ENCODE measurements at places on chromosomes 12 and 14. TPM values are rescaled to one million over a fixed set of nuclear protein-coding genes. Genes with fewer than 3 reads are reported as not detected.
A peak's percentile ranks its signal among the peaks of the same experiment; 100 is the strongest.

The VWF gene
- total RNA-seq, result 2,328 TPM

The LHX5 gene
- not detected for total RNA-seq

The LPCAT3 gene
- total RNA-seq, result 29.5 TPM

The COA8 gene
- total RNA-seq, result 46.4 TPM

The DBX2 gene
- total RNA-seq, result not detected

The CCDC60 gene
- not detected for total RNA-seq

The ENDOU gene
- not detected for total RNA-seq

DNA sequence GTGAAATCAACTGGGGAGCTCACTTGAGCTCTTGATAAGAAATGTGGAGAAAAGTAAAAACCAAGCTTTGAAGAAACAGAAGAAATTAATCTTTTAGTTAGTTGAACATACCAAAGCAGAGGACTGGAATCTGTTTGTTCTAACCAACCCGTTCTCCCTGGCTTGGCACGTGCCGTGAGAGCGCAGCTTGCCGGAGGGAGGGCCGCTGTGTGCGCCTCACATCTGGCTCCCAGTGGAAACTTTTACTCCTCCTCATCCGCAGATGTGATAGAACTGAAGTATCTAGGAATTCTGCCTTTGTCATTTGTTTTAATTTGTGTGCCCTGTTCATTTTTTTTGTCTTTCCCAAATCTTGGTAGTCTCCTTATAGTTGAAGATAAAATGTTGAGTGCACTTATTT is 64.9 kb downstream of the DDX51 start:
- no peak for DNase-seq
- H3K36me3 ChIP-seq, result peaks cover 10% of the 10 kb centered on the region
- H3K27me3 ChIP-seq, result no peaks in the 10 kb centered on the region
- peaks cover 19% of the 10 kb centered on the region for H3K4me1 ChIP-seq
- no peak overlapping the region for H3K27ac ChIP-seq

GRCh38 chr12:74790931-74791330 is 253.3 kb downstream of the ATXN7L3B start:
- no peaks in the 10 kb centered on the region for H3K36me3 ChIP-seq
- H3K27me3 ChIP-seq, result no peaks in the 10 kb centered on the region
- no peaks in the 10 kb centered on the region for H3K4me1 ChIP-seq
- DNase-seq, result no peak
- H3K27ac ChIP-seq, result no peak overlapping the region

- no peaks in the 10 kb centered on the region for H3K4me1 ChIP-seq
- no peak for DNase-seq
- no peaks in the 10 kb centered on the region for H3K27me3 ChIP-seq
- no peak overlapping the region for H3K27ac ChIP-seq
- peaks cover 2% of the 10 kb centered on the region for H3K36me3 ChIP-seq
- H3K4me3 ChIP-seq, result no peak overlapping the region
These were observed 22.3 kb downstream of the SEL1L start for GRCh38 chr14:81511111-81511904.

GRCh38 chr12:122235741-122236140 is 9.9 kb upstream of the DIABLO start:
- H3K27ac ChIP-seq, result no peak overlapping the region
- H3K4me1 ChIP-seq, result no peaks in the 10 kb centered on the region
- no peak overlapping the region for H3K4me3 ChIP-seq

GRCh38 chr12:20546267-20546666 is 148.9 kb upstream of the SLCO1C1 start:
- H3K27me3 ChIP-seq, result no peaks in the 10 kb centered on the region
- no peaks in the 10 kb centered on the region for H3K36me3 ChIP-seq
- no peak for DNase-seq

- no peaks in the 10 kb centered on the region for H3K4me1 ChIP-seq
- DNase-seq, result no peak
- H3K27me3 ChIP-seq, result no peaks in the 10 kb centered on the region
- no peaks in the 10 kb centered on the region for H3K36me3 ChIP-seq
These were observed 710.0 kb downstream of the LRFN5 start for GRCh38 chr14:42316693-42317092.

- peaks cover 30% of the 10 kb centered on the region for H3K4me1 ChIP-seq
- H3K27ac ChIP-seq, result peak overlapping the region; percentile 67
- peak; percentile 89 for DNase-seq
- H3K27me3 ChIP-seq, result no peaks in the 10 kb centered on the region
- no peaks in the 10 kb centered on the region for H3K36me3 ChIP-seq
These were observed 136.1 kb downstream of the FGD4 start for GRCh38 chr12:32535288-32535999.

- H3K36me3 ChIP-seq, result no peaks in the 10 kb centered on the region
- H3K27ac ChIP-seq, result no peak overlapping the region
- no peak overlapping the region for H3K4me3 ChIP-seq
- no peaks in the 10 kb centered on the region for H3K27me3 ChIP-seq
These were observed 23.2 kb downstream of the CCND2 start for GRCh38 chr12:4296751-4297150.

DNA sequence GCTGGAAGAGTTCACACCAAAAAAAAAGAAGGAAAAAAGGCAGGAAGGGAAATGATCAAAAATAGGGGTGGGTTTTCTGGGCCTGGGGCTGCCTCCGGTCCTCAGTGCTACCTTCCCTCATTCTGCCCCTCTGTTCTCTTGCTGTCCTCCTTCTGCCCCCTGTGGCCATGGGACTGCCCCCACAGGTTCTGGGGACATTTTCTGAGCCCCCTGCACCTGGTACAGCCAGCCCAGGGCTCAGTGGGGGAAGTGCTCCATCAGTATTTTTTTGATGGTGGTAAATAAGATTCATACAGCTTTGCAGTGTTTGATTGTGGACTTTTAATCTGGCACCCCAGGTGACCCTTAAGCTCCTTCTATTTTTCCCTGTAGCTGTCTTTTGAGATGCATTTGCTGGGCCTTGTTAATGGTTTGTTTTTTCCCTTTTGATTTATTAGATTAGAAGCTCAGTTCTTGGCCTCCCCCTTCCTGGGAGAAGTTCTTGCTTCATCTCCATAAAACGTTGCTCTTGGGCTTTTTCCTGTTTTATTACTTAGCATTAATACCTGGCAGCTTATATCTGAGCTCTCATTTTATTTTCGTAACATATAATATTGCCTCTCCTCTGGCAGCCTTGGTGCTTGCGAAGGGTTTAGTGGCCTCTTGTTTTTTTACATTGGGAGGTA is 43.1 kb downstream of the CHST11 start:
- no peaks in the 10 kb centered on the region for H3K4me1 ChIP-seq
- DNase-seq, result no peak
- H3K27ac ChIP-seq, result no peak overlapping the region
- no peak overlapping the region for H3K4me3 ChIP-seq

- H3K4me3 ChIP-seq, result no peak overlapping the region
- H3K27ac ChIP-seq, result no peak overlapping the region
- H3K27me3 ChIP-seq, result no peaks in the 10 kb centered on the region
- H3K4me1 ChIP-seq, result peaks cover 4% of the 10 kb centered on the region
- DNase-seq, result no peak
These were observed 151.7 kb upstream of the AMIGO2 start for GRCh38 chr12:47231456-47231855.

DNA sequence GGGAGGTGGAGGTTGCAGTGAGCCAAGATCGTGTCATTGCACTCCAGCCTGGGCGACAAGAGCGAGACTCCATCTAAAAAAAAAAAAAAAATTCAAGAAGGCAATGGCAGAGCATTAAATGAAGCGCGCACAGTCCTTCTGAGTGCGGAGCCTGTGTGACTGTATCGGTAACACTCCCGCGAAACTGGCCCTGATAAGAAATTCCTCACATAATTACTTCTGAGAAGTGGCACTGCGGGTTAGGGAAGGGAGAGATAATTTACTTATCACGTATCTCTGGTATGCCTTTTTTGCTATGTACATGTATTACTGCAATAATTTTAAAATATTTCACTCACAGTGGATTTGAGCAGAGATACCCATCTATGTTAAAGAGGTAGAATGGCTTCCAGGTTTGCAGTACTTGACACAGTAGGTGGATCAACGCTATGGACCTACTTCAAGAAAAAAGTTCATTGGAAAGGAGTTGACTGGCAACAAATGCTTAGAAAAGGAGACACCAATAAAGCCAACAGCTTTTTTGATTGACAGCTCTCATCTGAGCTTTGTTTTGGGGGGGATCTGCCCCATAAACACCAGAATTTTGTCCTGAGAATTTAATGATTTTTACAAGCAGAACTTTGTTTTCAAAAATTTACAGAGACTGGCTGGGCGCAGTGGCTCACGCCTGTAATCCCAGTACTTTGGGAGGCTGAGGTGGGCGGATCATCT is 29.2 kb upstream of the SPTLC2 start:
- no peaks in the 10 kb centered on the region for H3K36me3 ChIP-seq
- H3K27ac ChIP-seq, result no peak overlapping the region
- no peak for DNase-seq
- no peaks in the 10 kb centered on the region for H3K27me3 ChIP-seq
- H3K4me3 ChIP-seq, result no peak overlapping the region
- peaks cover 15% of the 10 kb centered on the region for H3K4me1 ChIP-seq

GRCh38 chr12:32397696-32398095 is 1.7 kb upstream of the FGD4 start:
- H3K27ac ChIP-seq, result no peak overlapping the region
- H3K27me3 ChIP-seq, result no peaks in the 10 kb centered on the region
- H3K4me3 ChIP-seq, result no peak overlapping the region
- no peak for DNase-seq
- peaks cover 6% of the 10 kb centered on the region for H3K4me1 ChIP-seq

- no peaks in the 10 kb centered on the region for H3K4me1 ChIP-seq
- H3K36me3 ChIP-seq, result no peaks in the 10 kb centered on the region
- no peaks in the 10 kb centered on the region for H3K27me3 ChIP-seq
- no peak overlapping the region for H3K4me3 ChIP-seq
- H3K27ac ChIP-seq, result no peak overlapping the region
These were observed 294.3 kb upstream of the RTL1 start for GRCh38 chr14:101197595-101198397.

GRCh38 chr12:14416658-14417057 is 51.2 kb downstream of the ATF7IP start:
- H3K27ac ChIP-seq, result peak overlapping the region; percentile 12
- peak; percentile 96 for DNase-seq
- no peak overlapping the region for H3K4me3 ChIP-seq
- no peaks in the 10 kb centered on the region for H3K27me3 ChIP-seq
- H3K4me1 ChIP-seq, result peaks cover 45% of the 10 kb centered on the region

- no peaks in the 10 kb centered on the region for H3K4me1 ChIP-seq
- no peak for DNase-seq
- H3K36me3 ChIP-seq, result no peaks in the 10 kb centered on the region
- no peak overlapping the region for H3K4me3 ChIP-seq
- no peak overlapping the region for H3K27ac ChIP-seq
- H3K27me3 ChIP-seq, result no peaks in the 10 kb centered on the region
These were observed 297.5 kb upstream of the SLC16A7 start for GRCh38 chr12:59298296-59298695.

DNA sequence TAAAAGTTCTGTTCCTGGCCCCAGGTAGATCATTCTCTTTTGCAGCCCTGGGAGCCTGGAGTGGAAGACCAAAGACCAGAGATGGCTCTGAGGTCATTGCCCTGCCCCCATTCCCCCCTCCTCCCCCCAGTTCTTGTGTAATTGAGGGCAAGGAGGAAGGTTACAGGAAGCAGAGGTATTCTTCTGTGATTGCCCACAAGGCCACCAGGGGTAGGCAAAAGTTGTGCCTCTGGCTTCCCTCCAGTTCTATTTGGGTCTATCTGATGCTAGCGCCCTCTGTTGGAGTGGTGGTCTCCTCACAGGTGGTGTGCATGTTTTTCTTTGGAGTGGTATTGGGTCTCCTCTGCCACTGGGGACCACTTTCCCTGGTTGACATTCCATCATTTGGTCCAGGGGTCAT is 41.2 kb upstream of the CRY1 start:
- H3K4me1 ChIP-seq, result no peaks in the 10 kb centered on the region
- no peak overlapping the region for H3K27ac ChIP-seq
- peaks cover 2% of the 10 kb centered on the region for H3K27me3 ChIP-seq
- no peak for DNase-seq
- no peak overlapping the region for H3K4me3 ChIP-seq
- no peaks in the 10 kb centered on the region for H3K36me3 ChIP-seq

DNA sequence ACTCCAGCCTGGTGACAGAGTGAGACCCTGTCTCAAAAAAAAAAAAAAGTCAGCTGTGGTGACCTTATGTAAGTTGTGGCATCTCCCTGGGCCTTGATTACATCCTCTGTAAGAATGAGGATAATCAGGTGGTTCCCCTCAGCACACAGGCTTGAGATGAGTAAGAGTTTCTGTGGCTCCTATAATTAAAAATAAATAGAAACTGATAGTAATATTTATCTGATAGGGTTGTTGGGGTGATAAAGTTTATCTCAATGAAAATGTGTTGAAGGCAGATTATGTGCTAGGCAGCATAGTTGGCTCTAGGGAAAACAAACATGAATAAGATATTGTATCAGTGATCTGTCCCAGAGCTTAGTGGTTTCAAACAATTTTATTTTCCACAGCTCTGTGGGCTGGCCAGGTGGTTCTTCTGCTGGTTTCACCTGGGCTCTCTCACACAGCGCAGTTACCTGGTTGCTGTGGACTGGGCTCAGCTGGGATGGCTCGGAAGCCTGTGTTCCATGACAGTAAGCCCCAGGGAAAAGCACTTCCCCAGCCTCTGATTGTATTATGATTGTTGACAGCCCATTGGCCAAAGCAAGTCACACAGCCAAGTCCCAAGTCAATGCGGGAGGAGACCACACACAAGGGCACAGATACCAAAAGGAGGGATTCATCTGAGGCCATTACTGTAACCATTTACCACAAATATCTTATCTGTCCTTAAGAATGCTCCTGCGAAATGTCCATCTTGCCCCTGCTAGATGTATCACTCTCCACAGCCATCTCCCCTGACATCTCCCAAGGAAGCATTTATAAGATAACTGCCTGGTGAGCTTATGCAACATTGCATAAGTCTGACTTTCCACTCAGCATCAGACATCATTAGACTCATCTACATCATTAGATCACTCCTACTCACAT is 151.7 kb downstream of the NUAK1 start:
- DNase-seq, result no peak
- H3K27ac ChIP-seq, result no peak overlapping the region
- no peaks in the 10 kb centered on the region for H3K36me3 ChIP-seq

DNA sequence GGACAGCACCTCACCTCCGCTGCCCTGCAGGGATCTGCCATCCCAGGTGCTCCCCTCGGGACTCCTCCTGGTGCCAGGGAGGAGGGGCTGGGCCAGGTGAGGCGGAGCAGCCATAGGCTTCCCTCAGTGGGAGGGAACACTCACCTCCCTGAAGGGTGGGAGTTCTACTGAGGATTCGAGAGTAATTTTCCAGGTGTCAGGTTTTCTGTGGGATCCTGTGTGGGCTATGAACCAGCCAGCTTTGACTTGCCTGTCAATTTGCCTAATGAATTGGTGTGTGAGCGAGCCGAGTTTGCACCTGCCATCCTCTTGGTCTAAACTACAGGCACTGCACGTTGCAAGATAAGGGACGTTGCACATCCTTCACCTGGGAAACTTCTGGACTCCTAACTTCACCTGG is 50.3 kb downstream of the NOC4L start:
- H3K4me3 ChIP-seq, result no peak overlapping the region
- H3K27ac ChIP-seq, result no peak overlapping the region
- H3K4me1 ChIP-seq, result peaks cover 8% of the 10 kb centered on the region
- no peak for DNase-seq
- no peaks in the 10 kb centered on the region for H3K36me3 ChIP-seq
- no peaks in the 10 kb centered on the region for H3K27me3 ChIP-seq

GRCh38 chr12:97748298-97748697 is 285.7 kb downstream of the RMST start:
- no peak overlapping the region for H3K4me3 ChIP-seq
- H3K36me3 ChIP-seq, result no peaks in the 10 kb centered on the region
- H3K4me1 ChIP-seq, result no peaks in the 10 kb centered on the region
